ENCODE measurements at places on chromosomes 16 and 17.
A peak's percentile ranks its signal among the peaks of the same experiment; 100 is the strongest.

DNA sequence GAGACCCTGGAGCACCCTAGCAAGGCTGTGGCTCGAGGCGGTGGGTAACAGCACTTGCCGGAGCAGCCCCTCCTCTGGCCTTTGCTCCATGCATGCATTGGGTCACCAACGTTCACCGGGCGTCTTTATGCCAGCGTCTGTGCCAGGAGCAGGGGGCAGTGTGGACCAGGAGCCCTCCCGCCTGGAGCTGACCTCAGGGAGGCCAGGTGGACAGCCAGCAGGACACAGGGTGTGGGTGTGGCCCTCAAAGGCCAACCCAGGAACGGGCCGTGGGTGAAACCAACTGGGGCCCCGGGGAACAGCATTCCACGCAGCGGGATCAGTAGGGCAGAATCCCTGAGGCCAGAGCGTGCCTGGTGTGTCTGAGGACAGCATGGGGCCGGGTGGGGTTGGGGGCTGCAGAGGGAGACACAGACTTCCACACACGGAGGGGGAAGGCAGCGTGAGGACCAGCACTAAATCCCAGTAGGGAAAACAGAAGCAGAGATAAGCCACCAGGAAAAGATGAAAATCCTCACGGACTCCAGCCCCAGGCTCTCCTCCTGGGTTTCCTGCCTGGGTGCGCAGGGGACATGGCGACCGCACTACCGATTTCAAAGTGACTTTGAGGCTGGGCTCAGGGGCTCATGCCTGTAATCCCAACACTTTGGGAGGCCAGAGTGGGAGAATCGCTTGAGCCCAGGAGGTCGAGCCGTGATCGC is 2.9 kb upstream of the CD7 start:
- DNase-seq: no peak

- no peak for DNase-seq
Measured at GRCh38 chr16:23900480-23901177, 64.8 kb downstream of the PRKCB start.

DNA sequence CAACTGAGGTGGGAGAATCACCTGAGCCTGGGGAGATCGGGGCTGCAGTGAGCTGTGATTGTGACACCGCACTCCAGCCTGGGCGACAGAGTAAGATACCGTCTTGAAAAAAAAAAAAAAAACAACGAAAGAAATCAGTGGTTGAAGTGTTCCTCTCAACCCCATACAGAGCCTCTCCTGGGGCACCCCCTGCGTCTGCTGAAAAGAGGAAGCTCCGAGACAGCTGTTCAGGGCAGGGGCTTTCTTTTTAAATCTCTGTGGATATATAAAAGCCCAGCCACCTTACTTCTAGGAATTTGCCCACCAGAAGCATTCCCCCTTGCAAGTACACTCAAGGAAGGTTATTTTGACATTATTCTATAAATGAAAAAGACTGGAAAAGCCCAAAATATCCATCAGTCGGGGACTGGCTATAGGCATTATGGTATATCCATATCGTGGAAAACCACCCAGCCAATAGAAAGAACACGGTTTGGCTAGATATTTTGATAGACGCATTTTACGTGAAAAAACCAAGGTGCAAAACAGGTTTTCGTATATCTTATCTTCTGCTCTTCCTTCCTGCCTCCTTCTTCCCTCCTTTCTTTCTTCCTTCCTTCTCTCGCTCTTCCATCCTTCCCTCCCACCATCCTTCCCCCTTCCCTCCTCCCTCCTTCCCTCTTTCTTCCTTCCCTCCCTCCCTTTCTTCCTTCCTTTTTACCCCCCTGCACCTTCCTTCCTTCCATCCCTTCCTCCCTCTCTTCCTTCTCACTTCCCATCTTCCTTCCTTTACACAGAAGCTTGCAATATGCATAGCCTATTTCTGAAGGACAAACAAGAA is 9.2 kb upstream of the CCL22 start:
- no peak for DNase-seq

- no peak for DNase-seq
Measured at GRCh38 chr16:30474074-30474452, 1.5 kb downstream of the ITGAL start.

DNA sequence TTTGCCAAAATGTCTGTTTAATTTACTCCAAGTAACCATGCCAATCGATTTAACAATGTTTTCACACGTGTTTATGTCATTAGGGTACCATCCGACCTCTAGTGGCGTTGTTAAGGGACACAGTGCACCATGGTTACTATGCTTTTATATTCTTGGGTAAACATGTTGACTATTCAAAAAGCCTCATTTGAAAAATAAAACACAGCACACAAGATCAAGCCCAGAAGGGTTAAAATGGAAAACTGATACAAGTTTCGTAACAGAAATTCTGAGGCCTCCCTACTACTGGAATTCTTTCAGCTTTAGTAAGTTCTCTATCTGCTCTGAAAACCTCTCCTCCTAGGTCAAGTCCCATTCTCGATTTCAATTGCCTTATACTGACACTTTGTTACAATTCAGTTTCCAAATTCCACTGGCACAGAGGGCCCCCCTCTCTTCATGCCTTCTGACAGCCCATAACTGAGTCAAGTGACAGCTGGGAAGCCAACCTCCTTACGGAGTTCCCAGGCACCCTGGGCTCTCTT is 2.1 kb downstream of the CFAP20 start:
- DNase-seq: peak; percentile 38

- DNase-seq: no peak
Measured at GRCh38 chr17:68317458-68317857, 26.2 kb downstream of the ARSG start.

GRCh38 chr16:67027046-67027445 is 1.9 kb upstream of the CBFB start:
- no peak for DNase-seq

- DNase-seq: no peak
Measured at GRCh38 chr16:12434567-12434966, 369.1 kb downstream of the CPPED1 start.

GRCh38 chr17:35716897-35717465 is 14.5 kb upstream of the RASL10B start:
- DNase-seq: no peak

- no peak for DNase-seq
Measured at GRCh38 chr17:19321481-19322128, 40.9 kb downstream of the B9D1 start.

- no peak for DNase-seq
Measured at GRCh38 chr17:63523253-63523855, at the start of gene KCNH6. Gene KCNH6 (plus strand): TSS chr17:63523358. CDS start chr17:63523414, 56 bp downstream.

DNA sequence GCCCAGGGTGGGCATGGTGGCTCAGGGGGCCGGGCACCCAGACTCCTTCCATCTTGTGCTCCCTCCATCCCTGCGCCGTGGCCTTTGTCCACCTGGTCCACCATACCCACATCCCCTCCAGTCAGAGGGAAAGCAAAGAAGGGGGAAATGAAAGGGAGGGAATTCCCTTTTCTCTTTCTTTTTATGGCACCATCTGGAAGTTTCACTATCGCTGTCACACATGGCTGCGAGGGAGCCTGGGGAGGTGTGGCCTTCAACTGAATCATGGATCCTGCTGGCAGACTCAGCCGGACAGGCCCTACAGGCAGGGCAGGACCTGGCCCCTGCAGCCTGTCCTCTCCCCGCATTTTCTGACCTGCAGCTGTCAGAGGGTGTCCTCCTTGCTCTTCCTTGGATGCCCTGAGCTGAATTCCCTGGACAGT is 6.2 kb downstream of the SLC12A3 start:
- DNase-seq: no peak

- no peak for DNase-seq
Measured at GRCh38 chr16:19068237-19068815, 912 bp downstream of the COQ7 start.

DNA sequence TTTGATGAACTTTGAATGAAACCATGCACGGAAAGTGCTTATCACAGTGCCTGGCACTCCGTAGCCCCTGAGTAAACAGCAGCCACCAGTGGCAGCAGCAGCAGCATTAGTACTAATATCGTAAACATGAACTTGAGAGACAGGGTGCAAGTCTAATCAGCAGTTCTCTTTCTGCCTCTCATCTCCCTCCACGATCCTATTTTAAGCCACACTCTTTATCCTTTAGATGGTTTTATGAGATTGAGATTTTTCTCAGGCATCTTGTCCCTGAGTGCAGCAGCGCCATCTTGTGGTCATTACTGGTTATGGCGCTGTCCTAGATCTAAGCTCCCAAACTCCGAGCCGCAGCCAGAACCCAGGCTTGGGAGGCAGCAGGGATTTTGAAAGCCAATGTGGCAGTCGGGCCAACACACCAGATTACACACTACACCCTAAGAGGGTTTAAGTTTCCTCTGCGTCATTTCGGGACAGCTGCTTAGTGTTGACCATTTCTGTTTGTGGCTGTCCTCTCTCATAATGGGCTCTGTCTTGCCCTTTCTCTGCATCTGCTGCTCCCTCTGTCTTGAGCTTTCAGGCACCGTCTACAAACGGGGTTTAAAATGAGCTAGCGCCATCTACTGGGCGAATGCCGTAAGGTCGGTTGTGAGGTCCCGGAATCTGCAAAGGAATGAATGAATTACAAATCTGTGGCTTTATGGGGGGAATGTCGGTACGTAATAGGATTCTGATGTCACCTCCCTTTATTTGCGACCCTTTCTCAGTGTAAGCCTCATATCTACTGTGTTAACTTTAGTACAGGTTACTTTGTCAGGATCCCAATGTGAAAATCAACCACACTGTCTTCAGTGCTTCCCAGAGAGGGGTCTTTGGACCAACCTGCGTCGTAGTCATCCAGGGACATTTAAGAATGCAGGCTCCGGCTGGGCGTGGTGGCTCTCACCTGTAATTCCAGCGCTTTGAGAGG is 64.5 kb downstream of the CYLD start:
- DNase-seq: peak; percentile 88
